T-helper 17 cell (primary cell): ENCODE measurements at places on chromosomes 4 and X.

- H3K27me3 ChIP-seq, result peaks cover 78% of the 10 kb centered on the region
- peak overlapping the region; percentile 90 for H3K4me3 ChIP-seq
- H3K36me3 ChIP-seq, result peaks cover 8% of the 10 kb centered on the region
- peaks cover 25% of the 10 kb centered on the region for H3K4me1 ChIP-seq
- no peak overlapping the region for H3K27ac ChIP-seq
- peak; percentile 10 for DNase-seq
Measured at GRCh38 chr4:107037199-107037584, 1.1 kb upstream of the DKK2 start.

DNA sequence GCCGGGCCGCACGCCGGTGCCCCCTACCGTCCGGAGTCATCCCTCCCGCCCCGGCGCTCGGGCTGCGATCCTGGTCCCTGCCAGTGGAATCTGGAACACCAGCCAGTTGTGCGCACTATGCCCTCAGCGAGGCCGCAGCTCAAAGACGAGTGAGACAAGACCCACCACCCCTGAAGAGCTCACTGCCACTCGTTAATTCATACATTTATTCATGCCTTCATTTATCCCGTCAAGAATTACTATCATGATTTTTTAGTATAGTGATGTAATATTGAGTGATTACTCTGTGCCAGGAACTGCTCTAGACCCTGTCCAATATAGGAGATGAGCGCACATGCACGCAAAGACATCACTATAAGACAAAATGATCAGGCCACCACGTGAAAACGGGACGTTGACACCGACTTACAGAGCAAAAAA is 247 bp upstream of the PPA2 start:
- H3K27me3 ChIP-seq, result no peaks in the 10 kb centered on the region
- peaks cover 20% of the 10 kb centered on the region for H3K4me1 ChIP-seq
- peaks cover 2% of the 10 kb centered on the region for H3K36me3 ChIP-seq
- no peak for DNase-seq

DNA sequence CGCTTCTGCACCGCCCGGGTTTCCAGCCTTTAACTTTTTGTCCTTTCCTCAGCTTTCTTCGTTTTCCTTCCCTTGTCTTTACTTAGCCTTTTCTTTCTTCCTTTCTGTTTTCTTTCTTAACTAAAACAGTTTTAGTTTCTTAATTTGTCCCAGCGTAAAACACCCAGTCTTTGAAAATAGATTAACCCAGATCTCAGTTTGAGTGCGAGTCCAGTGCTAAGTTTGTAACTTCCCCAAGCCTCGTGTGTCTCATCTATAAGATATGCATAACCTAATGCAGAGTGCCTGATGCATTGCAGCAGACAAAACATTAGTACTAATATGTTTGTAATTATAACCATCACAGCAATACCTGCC is 460 bp upstream of the GEMIN8 start:
- no peaks in the 10 kb centered on the region for H3K27me3 ChIP-seq
- no peaks in the 10 kb centered on the region for H3K36me3 ChIP-seq
- H3K4me3 ChIP-seq, result peak overlapping the region; percentile 96
- no peak for DNase-seq

DNA sequence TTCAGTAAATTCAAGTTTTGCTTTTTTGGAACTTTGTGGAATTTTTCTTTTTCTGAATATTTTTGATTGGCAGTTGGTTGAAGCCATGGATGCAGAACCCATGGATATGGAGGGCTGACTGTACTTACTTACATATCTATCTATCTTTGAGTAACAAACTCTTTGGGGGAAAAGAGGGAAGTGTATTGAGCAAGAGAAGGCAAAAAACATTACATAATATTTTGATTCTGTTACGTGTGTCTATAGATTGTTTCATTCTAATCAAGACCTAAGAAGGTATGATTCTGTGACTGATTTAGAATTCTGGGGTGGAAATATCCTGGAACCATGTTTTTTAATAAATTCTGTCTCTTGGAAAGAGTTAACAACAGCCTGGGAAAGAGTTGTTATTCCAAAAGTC is 31.5 kb downstream of the GRSF1 start:
- H3K4me1 ChIP-seq, result no peaks in the 10 kb centered on the region
- no peaks in the 10 kb centered on the region for H3K27me3 ChIP-seq
- H3K36me3 ChIP-seq, result no peaks in the 10 kb centered on the region
- DNase-seq, result no peak
- H3K4me3 ChIP-seq, result no peak overlapping the region

DNA sequence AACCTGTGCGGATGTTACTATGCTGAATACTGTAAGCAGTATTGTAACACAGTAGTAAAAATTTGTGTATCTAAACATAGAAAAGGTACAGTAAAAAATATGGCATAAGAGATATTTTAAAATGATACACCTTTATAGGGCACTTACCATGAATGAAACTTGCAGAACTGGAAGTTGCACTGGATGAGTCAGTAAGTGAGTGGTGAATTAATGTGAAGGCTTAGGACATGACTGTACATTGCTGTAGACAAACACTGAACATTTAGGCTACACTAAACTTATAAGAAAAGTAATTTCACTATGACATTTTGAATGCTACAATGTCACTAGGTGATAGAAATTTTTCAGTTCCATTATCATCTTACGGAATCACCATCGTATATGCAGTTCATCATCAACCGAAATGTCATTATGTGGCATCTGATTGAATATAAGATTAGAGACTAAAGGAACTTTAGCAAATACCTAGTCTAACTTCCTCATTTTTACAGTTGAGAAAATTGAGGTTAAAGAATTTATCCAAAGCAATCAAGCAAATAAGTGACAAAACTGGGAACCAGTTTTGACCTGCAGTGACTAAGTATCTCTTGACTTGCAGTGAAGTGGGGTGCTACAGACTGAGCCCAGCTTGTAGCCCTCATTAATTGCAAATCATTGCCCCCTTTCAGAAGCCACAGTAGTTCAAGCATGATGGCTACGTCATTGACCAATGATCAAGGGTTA is 55.3 kb downstream of the EGF start:
- H3K27me3 ChIP-seq, result peaks cover 58% of the 10 kb centered on the region
- H3K36me3 ChIP-seq, result no peaks in the 10 kb centered on the region
- DNase-seq, result no peak
- peaks cover 9% of the 10 kb centered on the region for H3K4me1 ChIP-seq
- H3K27ac ChIP-seq, result no peak overlapping the region

- no peaks in the 10 kb centered on the region for H3K36me3 ChIP-seq
- no peak overlapping the region for H3K4me3 ChIP-seq
- H3K4me1 ChIP-seq, result no peaks in the 10 kb centered on the region
- no peak overlapping the region for H3K27ac ChIP-seq
Measured at GRCh38 chrX:150100261-150100660, 162.0 kb upstream of the EOLA2 start.

DNA sequence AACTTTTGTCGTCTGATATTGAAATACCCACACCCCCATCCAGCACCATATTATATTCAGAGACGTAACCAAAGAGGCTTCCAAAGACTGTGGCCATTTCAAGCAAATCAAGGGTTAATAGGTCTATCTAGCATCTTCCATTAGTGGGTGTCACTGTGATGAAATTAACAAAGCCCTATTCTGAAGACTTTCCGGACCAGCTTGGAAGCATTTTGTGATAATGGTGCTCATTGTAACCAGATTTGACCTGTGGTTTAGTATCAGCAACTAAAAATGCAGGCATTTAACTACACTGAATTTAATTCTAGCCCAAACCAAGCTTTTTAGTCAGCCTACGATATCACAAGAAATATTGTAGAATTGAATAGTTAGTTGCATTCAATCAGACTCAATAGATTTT is 309.7 kb upstream of the TENM3 start:
- H3K4me3 ChIP-seq, result no peak overlapping the region
- H3K4me1 ChIP-seq, result no peaks in the 10 kb centered on the region
- H3K36me3 ChIP-seq, result no peaks in the 10 kb centered on the region
- no peak for DNase-seq
- no peaks in the 10 kb centered on the region for H3K27me3 ChIP-seq

- DNase-seq, result no peak
- H3K4me3 ChIP-seq, result peak overlapping the region; percentile 78
- H3K27me3 ChIP-seq, result no peaks in the 10 kb centered on the region
- peaks cover 25% of the 10 kb centered on the region for H3K4me1 ChIP-seq
Measured at GRCh38 chrX:7068939-7069367, 78.6 kb upstream of the STS start.

DNA sequence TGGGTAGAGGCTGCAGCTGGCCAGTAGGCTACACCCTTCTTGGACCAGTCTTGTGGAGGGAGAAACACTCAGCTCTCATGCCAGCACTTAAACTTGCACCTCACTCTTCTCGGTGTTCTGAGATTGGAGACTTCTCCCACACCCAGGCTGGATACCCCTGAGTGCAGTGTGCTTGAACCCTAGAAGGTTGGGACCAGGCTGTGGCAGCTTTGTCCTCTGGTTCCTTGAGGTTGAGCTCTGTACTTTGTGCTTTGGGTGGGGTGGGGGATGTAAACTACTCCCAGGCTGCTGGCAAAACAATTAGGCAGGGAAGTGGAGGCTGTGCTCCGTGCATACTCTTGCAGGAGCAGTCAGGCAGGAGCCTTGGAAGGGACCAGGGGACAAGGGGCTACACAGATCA is 143.6 kb upstream of the GNPDA2 start:
- H3K4me1 ChIP-seq, result no peaks in the 10 kb centered on the region
- no peaks in the 10 kb centered on the region for H3K27me3 ChIP-seq
- H3K4me3 ChIP-seq, result no peak overlapping the region

- H3K36me3 ChIP-seq, result peaks cover 8% of the 10 kb centered on the region
- peak overlapping the region; percentile 91 for H3K4me3 ChIP-seq
- H3K27me3 ChIP-seq, result peaks cover 52% of the 10 kb centered on the region
Measured at GRCh38 chr4:143337600-143338287, 1.1 kb downstream of the GAB1 start.

DNA sequence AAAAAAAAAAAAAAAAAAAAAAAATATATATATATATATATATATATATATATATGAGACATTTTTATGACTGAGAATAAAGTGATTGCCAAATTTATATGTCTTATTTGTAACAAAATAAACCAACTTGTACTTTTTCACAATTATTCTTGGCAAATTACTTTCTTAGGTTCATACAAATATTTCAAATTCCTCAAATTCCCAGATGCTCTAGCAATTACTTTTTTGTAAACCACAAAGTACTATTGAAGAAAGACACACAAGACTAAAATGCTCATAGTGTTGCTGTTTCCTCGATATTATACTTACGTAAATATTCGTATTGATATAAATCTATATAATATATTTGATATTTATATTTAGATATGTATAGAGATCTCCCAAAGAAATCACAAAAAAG is 390.0 kb downstream of the FAT4 start:
- H3K4me1 ChIP-seq, result no peaks in the 10 kb centered on the region
- H3K27me3 ChIP-seq, result no peaks in the 10 kb centered on the region
- no peak overlapping the region for H3K27ac ChIP-seq
- no peak overlapping the region for H3K4me3 ChIP-seq
- H3K36me3 ChIP-seq, result no peaks in the 10 kb centered on the region

DNA sequence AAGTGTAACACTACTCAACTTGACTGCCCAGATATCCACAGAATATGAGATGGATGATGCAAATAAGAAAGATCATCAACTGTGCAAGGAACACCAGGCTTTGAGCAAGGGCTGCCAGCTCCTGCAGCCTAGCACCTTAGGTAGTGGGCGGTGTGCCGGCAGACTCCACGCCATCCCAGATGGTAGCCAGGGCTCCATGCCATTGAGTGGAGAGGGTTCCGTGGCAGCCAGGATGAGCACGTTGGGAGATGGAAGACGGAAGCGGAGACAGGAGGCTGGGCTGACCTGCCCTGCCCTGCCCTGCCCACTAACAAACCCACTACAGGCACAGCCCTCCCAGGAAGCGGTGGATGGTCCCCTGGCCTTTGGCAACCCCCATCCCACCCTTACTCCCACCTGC is 51.9 kb downstream of the TMPRSS11F start:
- H3K4me1 ChIP-seq, result no peaks in the 10 kb centered on the region
- H3K4me3 ChIP-seq, result no peak overlapping the region
- no peak overlapping the region for H3K27ac ChIP-seq
- DNase-seq, result no peak

- H3K4me3 ChIP-seq, result no peak overlapping the region
- no peak for DNase-seq
- no peaks in the 10 kb centered on the region for H3K36me3 ChIP-seq
- H3K4me1 ChIP-seq, result no peaks in the 10 kb centered on the region
- no peak overlapping the region for H3K27ac ChIP-seq
- H3K27me3 ChIP-seq, result peaks cover 22% of the 10 kb centered on the region
Measured at GRCh38 chr4:41670530-41670929, 78.0 kb downstream of the PHOX2B start.

DNA sequence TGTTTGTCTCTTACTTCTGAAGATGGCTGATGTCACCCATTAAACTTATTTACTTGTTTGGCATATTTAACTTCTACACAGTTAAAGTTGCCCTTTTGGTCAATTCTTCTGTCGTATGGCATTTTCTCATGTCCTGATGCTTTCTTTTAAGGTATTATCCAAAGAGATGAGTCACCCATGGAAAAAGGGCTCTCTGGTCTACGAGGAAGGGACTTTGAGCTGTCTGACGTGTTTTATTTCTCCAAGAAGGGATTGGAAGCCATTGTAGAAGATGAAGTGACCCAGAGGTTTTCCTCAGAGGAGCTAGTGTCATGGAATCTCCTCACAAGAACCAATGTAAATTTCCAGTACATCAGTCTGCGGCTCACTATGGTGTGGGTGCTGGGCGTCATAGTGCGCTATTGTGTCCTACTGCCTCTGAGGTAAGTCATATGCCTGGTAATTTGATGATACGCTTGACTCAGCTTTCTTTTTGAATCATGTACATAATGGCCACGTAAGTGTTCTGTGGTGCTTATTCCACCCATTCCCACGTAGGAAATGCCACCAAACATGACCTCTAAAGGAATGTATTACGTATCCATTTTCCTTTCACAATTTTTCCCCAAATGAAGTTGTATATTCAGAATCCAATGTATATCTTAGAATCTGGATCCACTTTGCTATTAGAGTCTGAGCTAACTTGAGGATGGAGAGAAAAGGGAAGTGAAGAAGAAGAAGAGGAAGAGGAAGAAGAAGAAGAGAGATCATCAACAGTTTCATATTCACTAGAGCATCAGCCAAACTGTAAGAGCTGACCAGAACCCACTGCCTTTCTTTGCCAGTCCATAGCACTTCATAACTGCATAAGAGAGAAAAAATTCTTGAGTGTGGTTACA is 45.7 kb downstream of the GPAT3 start:
- no peak for DNase-seq
- no peaks in the 10 kb centered on the region for H3K27me3 ChIP-seq
- peak overlapping the region; percentile 4 for H3K4me3 ChIP-seq
- H3K27ac ChIP-seq, result no peak overlapping the region

DNA sequence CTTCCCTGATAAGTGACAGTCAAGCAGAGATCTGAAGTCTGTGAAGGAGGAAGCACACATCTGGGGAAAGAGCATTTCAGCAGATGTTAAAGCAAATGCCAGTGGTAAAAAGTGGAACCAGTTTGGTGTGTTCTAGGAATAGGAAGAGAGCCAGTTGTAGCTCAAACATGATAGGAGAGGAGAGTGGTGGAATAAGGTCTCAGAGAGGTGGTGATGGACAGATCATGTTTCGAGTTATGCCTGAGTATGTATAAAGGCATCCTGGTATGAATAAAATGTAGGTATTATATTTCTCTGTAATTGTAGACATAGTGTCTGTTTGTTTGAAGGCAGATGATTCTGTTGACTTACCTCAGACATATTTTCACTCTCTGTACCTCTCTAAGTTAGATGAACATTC is 89.1 kb downstream of the LARP7 start:
- H3K36me3 ChIP-seq, result no peaks in the 10 kb centered on the region
- no peak overlapping the region for H3K4me3 ChIP-seq
- no peaks in the 10 kb centered on the region for H3K4me1 ChIP-seq
- no peak overlapping the region for H3K27ac ChIP-seq
- H3K27me3 ChIP-seq, result peaks cover 16% of the 10 kb centered on the region

- DNase-seq, result no peak
- H3K36me3 ChIP-seq, result no peaks in the 10 kb centered on the region
- no peak overlapping the region for H3K4me3 ChIP-seq
- peaks cover 8% of the 10 kb centered on the region for H3K27me3 ChIP-seq
- H3K27ac ChIP-seq, result no peak overlapping the region
Measured at GRCh38 chrX:107935664-107936433, 46.3 kb downstream of the TEX13B start.
